Stimulated activated CD8-positive, alpha-beta memory T cell treated with anti-CD3 and anti-CD28 coated beads, Interleukin-7, amount 100 ng/mL, for 4 hours (primary cell): ENCODE measurements at places on chromosomes 3 and 15.

DNA sequence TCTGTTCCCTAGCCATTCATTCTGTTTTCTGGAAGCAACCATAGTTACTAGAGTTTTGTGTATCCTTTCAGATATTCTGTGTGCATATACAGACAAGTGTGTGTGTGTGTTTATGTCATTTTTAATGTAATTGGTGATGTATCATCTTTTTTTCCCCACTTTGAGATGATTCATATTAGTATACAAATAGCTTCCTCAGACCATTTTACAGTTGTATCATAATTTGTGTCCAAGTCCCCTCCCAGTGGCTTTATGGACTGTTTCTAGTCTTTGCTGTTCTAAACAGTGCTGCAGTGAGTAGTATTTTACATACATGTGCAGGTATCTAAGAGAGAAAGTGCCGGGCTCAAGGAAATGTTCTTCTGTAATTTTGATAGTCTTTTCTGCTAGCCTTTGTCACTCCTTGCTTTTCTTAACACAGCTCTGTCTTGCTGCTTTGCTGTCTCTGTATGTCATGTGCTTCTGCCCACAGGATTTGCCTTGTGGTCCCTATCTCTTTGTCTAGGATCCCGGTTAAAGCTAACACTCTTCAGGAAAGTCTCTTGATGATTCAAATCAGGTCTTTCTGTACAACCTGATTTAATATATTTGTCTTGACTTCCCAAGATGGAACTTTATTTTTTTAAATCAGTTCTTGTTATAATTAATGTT lies 31.5 kb upstream of the FBXL22 start:
- DNase-seq, result no peak

DNA sequence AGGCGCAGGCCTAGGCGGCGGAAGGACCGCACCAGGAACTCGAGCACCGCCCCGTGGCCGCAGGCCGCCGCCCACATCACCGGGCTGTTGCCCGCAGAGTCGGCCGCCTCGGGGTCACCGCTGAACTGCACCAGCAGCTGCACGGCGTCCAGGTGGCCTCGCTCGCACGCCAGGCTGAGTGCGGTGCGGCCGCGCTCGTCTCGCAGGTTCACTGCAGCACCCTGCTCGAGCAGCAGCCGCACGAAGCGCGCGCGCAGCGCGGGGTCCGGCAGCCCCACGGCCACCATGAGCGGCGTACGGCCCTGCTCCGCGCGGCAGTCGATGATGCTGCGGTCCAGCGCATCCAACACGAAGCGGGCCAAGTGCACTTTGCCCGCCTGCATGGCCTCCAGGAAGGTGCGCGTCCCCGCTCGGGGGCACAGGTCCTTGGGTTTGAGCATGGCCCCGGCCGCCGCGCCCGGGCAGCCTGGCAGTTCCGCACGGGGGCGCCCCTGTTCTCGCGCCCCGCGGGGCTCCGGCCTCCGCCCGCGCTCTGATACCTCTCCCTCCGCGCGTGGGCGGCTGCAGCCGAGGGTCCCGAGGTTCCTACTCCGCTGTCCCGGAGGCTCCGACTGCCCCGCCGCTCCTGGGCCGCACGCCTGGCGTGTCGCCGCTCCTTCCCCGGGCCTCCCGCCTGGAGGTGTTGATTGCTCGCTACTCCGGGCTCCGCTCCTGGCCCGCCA lies 556 bp downstream of the ANKRD63 start:
- DNase-seq, result peak; percentile 26

GRCh38 chr3:100245927-100246326 lies 14.9 kb upstream of the TBC1D23 start:
- DNase-seq, result no peak

DNA sequence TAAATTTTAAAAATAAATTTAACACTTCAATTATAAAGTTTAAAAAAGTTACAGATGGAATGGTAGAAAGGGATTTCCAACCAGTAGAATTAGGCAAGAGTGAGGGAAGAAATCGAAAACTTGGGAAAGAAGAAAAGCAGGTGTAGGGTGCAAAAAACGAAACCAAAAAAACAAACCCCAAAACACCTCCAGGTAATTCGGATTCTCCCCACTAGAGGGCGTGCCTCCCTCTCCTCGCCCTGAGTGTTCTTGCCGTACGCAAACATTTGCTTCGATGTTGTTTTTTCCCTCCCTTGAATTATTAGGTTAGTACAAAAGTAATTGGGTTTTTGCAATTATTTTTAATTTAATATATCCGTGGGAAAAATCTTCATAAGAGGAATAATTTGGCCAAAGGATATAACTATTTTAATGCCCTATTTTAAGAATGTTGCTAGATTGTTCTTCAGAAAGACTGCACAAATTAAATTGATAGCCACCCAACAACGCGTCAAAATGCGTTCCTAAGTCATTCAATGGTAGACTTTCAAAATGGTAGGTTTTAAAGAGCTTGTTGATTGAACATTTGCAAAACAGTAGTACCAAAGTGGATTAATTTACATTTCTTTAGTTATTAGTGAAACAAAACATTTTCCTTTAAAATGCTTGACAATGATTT lies 63.7 kb downstream of the SLC30A4 start:
- DNase-seq, result peak; percentile 59

- DNase-seq, result no peak
Observed at GRCh38 chr3:114706591-114707232, 412.9 kb downstream of the TIGIT start.

- DNase-seq, result no peak
Observed at GRCh38 chr3:177446165-177446601, 248.9 kb upstream of the TBL1XR1 start.

DNA sequence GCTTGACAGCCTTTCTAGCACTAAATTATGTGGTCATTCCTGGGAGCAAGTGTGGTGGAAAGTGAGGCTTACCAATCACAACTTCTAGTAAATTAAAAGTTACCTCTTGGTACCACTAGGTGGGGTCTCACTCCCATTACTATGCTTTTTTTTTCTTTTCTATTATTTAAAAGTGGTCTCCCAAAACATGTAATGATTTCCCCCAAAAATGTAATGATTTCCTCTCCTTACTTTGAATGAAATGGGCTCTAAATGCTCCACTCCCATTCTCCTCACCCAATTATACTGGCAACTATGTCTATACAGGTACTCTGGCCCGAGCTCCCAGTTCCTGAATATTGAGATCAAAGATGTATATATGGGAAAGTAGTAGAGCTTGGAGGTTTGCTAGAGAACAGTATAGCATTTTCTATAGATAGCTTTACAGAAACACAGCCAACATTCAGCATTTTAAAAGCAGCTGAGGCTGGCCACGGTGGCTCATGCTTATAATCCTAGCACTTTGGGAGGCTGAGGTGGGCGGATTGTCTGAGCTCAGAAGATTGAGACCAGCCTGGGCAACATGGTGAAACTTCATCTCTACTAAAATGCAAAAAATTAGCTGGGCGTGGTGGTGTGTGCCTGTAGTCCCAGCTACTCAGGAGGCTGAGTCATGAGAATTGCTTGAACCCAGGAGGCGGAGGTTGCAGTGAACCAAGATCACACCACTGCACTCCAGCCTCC lies 70.9 kb downstream of the DCUN1D1 start:
- no peak for DNase-seq

DNA sequence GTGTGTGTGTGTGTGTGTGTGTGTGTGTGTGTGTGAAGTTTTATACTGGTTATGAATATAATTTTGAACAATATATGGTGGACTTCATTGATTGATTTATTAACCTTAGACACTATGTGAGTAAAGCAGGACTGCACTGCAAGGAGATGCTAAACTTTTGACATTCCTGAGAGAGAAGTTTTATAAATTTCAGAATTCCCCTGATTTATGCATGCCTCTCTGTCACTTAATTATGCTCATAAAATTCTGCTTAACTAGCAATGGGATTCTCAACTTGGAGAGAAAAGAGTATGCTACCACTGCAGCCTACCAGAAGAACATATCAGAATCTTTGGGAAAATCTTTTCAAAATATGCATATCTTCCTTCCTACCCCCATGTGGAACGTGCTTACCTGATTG lies 144.6 kb downstream of the B3GALNT1 start:
- no peak for DNase-seq

GRCh38 chr3:4899710-4900109 lies 79.5 kb upstream of the BHLHE40 start:
- no peak for DNase-seq

DNA sequence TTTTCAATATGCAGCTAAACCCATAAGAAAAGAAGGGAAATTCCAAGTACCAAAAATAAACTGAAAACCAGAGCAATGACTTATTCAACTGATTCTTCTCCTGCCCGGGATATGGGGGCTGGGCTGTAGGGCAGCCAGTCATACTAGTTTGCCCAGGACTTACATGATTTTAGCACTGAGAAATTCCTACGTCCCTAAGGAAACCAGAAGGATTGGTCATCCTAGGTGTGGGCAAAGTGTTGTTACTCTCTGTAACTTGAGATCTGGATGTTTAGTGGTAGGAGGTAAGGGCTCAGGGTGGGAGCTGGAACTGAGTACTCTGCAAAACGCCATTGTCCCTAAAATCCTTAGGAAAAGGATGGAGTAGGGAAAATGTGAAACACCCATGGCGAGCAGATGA lies 1.2 kb upstream of the DAZL start:
- DNase-seq, result no peak

GRCh38 chr3:37474901-37475331 lies 300.5 kb upstream of the LRRFIP2 start:
- DNase-seq, result no peak

DNA sequence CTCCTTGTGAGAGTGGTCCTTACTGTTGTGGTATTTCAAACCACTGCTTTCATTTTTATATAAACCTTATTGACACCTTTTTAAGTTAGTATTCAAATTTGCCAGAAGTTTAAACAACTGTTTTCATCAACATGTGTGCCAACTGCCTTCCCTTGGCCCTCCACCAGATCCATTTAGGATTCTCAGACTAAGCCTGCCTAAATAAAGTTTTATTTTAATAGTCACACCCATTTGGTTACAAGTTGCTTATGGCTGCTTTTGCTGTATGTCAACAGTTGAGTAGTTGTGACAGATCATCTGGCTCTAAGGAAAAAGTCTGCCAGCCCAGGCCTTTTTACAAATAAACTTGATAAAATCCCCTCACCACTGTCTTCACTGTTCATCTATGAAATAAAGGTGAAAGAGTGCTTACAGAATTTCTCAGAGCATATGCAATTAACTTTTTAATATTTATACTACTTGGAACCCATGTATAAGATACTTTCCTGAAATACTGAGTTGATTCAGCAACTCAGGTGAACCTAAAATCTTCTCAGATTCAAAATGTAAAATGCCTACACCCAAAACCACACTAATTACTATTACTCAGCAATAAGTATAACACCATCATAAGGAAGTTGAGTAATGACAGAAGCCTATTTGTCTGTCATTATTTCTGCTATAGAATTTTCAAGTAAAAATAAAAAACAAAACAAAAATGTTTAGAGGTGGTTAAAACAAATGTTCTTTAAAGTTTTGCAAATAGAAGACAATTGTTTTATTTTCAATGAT lies 35.1 kb downstream of the PEAK1 start:
- no peak for DNase-seq

DNA sequence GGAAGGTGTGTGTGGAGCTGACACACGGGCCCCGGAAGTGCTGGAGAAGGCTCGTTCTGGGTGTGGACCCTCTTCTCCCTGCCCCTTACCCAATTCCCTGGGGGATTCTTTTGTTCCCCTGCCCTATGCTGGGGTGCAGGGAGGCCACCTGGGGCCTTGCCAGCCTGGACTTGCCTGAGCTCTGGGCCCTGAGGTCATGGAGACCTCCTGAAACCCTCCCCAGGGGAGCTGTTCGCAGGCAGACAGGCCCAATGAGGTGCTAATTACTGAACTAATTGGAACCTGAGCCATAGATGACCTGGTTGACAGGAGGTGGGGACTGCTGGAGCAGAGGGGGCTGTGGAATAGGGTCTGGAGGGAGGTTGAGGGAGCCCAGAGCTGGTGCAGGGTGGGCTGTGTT lies 9.4 kb upstream of the C15orf39 start:
- no peak for DNase-seq

DNA sequence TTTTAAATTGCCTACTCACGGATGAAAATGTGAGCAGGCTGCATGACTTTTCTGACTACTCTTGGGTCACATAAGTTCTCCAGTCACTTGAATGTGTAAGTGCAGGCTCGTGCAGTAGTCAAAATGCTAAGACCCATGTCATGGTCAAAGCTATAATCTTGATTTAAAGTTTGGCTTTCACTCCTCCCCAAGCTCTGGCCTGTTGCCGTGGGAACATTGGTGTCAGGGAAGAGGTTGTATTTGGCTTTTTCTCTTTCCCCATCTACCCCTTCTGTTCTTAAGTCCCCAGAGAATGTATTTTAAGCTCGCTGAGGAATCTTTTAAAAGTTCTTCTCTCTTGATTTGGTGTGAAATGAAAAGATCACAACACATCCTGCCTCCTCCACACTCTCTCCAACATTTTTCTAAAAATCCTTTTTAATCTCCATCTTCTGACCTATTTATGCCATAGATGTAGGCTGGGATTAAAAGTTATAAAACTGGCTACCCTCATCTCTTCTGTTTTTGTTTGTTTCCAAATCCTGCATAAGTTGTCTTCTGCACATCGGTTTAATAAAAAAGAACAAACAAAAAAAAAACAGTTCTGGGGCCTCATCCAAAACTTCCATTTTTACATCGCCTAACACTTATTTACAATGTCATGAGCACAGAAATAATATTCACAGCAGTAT lies 61.4 kb upstream of the ADAMTSL3 start:
- no peak for DNase-seq

DNA sequence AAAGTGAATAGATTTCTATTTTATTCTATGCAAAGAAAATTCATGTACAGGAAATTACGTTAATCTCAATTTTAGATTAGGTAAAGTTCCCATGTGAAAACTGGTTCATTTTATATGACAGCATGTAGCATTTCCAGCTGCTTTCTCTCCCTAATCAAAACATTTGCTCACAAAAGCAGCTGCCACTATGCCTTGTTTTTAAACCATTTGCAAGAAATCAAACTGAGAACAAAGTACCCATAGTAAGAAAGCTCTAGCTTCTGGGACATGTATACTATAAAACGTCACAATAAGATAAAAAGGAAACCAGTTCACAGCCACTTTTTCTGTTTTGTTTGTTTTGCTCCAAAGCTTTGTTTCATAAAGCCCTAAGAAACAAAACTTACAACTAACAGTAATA lies 5.0 kb upstream of the CRYBG3 start:
- DNase-seq, result no peak
